ENCODE measurements at places on chromosomes 2 and 18.

DNA sequence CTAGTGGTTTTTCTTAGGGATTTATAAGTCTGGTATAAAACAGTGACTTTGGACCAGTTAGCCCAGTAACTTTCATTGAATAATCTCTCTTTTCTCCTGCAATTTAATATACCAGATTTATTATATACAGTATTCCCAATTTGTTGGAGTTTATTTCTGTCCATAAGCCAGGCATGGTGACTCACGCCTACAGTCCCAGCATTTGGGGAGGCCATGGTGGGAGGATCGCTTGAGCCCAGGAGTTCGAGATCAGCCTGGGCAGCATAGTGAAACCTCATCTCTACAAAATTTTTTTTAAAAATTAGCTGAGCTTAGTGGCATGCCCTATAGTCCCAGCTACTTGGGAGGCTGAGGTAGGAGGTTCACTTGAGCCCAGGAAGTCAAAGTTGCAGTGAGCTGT, 26.7 kb downstream of the CNNM4 start:
- DNase-seq: no peak

- DNase-seq: no peak
Measured at GRCh38 chr2:168964251-168964807, 63.2 kb downstream of the G6PC2 start.

GRCh38 chr18:57910817-57911216, 107.7 kb upstream of the ATP8B1 start:
- DNase-seq: no peak

GRCh38 chr18:22347606-22348511, 69.9 kb downstream of the CTAGE1 start:
- DNase-seq: no peak

DNA sequence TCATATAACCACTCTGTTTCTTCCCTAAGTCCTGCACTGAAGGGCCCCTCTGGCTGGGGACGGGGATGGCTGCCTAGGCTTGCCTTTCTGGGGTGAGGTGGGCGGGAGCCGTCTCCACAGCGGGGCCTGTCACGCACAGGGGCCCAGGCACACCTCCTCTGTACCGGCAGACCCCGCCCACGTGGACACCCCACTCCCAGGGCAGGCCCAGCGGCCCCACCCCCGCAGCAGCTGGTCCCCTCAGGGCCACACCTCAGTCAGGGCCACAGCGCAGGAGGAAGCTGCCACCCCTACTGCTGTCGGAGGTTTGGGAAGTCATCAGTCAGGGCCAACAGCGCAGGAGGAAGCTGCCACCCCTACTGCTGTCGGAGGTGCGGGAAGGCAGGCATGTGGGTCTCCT, 257.6 kb upstream of the RAB6C start:
- DNase-seq: no peak

DNA sequence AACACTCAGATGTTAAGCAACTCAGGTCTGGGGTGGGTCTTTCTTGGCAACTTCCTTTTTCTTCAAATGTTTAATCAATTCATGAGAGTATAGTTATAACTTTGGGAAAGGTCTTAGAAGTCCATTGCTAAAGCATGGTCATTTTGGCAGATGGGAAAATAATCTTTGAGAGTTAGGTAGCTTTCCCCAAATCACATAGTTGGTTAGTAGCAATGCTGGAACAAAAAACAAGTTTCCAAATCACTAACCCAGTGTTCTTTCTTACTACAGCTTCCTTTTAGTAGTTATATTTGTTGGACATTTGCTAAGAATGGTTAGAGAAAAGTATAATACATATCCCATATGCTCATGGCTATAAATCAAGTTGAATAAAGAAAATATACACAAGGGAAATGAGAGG, 185.2 kb upstream of the SLC14A2 start:
- no peak for DNase-seq

GRCh38 chr2:165573534-165574461, 104.3 kb downstream of the CSRNP3 start:
- DNase-seq: no peak

DNA sequence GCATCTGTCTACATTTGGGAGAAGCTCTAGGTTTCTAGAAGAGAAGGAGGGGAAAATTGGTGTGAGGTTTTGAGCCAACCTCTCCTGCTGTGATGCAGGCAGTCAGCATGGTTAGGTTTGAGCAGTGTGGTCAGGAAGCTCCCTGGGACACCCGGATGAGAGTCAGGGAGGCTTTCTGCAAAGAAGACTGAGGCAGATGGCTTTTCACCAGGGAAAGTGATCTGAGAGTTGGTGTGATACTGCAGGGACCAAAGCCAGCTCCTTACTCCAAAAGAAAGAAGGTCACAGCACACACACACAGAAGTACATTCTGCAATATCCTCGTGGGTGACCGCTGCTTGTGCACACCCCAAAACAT, 75.8 kb upstream of the BCL11A start:
- no peak for DNase-seq

GRCh38 chr2:44679584-44679983, 261.9 kb upstream of the SIX3 start:
- DNase-seq: no peak

GRCh38 chr2:159921752-159922404, 123.9 kb upstream of the CD302 start:
- peak; percentile 57 for DNase-seq

- no peak for DNase-seq
Measured at GRCh38 chr2:235988271-235989015, 179.7 kb downstream of the GBX2 start.

GRCh38 chr18:68448736-68449135, 266.2 kb downstream of the TMX3 start:
- no peak for DNase-seq

DNA sequence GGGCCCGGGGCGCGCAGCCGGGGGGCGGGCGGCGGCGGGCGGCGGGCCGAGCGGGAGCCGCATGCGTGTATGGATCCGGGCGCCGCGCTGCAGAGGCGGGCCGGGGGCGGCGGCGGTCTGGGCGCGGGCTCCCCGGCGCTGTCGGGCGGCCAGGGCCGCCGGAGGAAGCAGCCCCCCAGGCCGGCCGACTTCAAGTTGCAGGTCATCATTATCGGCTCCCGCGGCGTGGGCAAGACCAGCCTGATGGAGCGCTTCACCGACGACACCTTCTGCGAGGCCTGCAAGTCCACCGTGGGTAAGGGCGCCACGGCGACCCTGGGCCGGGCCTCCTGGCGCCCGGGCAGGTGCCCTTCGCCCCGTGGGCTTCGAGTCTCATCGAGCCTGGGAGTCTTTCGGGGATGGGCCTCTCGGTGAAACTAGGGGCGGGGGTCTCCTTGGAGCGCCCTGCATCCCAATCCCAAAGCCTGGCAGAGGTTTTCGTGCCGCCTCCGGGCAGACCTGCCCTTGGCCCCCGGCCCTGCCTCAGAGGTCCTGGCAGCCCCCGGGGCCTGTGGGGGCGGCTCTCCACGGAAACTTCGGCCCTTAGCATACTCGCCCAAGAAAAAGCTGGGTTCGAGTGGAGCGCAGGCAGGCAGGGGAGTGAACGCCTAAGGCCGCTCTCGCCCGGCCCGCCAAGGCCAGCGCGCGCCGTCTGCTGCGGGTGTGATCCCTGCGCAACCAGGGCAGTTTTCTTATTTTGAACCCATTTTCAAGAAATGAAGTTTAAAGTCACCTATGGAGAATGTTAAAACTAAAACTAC, 622 bp downstream of the RAB12 start:
- peak; percentile 14 for DNase-seq

DNA sequence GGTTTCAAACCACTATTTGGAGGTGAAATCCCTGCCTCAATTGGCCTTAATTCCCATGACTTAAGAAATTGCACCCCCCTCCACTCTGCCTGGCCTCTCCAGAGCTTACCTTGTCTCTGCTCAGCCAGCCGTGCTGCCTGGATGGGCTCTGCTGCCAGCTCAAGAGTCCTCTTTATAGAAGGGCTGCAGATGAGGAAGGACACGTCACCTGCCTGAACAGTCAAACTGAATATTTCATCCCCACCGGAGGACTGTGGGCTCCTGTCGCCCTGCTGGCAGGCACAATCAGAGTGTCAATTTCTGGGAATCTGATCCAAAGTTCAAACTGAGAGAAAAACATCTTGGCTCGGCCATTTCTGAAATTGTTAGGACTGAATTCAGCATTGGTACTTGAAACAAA, at the start of gene OTOS:
Gene OTOS (minus strand): TSS at position 148 of the 400 bp plus-strand sequence. CDS start 332 bp downstream, outside the sequence.
- no peak for DNase-seq

DNA sequence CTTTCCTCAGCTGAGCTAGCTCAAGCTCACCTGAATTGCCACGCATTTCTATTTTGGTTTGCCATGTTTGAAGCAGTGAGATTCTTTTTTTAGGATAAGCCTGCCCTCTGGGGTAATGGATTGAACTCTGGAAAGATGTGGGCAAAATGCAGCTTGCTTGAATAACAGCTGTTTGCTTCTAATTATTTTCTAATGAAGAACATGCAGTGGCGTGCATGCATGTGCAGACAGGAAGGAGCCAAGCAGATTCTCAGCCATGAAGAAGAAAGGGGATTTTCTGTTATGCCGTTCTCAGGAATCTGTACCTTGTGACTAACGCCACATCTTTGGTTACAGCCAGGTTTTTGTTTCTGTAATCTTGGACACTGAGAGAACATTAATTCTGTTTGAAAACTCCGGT, 171.2 kb downstream of the ANTXR1 start:
- DNase-seq: no peak

GRCh38 chr2:168851674-168852320, 38.4 kb downstream of the SPC25 start:
- no peak for DNase-seq

GRCh38 chr18:12934454-12935071, 13.2 kb upstream of the SEH1L start:
- peak; percentile 72 for DNase-seq

DNA sequence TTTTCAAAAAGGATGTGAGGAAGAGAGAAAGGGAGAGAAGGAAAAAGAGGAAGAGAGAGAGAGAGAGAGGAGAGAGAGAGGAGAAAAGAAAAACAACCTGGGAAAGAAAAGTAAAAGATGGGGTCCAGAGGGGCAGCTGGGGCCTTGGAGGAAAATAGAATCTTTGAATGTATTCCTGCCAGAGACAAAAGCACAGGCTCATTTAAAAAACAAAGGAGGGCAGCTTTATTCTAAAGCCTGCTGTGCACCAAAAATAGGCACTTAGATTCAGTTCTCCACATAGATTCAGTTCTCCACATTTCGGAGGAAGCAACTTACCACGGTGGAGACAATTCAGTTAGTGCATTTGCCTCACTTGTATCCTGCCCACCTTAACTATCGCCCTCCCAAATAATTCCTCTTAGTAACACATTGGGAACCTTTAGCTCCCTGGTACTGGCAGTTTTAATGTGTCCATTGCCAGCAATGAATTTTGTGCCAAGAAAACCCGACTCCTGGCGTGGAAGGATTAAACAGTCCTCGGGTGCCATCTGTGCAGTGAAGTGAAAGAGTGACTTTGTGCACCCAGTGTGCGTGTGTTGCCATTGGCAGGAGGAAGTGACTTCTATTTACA, 71.3 kb downstream of the DPP4 start:
- DNase-seq: no peak

DNA sequence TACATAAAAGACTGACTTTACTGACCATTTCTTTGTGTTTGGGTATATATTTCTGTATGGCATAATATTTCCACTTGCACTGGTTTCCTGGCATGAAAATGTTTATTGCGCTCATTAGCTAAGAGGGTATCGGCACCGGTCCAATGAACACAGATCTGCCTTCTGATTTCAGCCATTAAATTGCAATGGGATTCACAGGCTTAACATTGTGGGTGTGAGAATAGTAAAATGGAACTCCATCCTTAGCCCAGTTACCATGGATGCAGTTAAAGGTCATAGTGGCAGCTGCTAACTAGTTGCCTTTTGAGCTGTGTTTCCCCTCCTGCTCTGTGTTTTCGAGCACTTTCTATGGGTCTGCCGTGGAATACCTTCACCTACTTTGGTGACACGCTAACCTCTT, 352.6 kb upstream of the POU3F3 start:
- DNase-seq: no peak

DNA sequence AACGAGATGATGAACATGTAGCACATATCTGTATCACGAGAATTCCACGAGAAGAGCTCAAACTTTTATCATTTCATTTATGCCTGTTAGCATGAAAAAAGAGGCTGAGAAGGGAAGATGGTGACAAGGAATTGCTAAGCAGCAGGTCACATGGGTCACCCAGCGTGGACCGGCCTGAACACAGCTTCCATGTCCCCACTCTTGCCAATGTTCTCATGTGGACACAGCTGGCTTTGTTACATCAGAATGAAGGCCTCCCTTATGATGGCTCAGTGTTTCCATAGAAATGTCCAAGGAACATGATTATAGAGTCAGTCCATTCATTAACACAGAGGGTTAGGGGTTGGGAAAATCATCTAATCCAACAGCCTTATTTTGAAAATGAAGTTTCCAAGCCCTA, 215.4 kb downstream of the CMPK2 start:
- DNase-seq: no peak

DNA sequence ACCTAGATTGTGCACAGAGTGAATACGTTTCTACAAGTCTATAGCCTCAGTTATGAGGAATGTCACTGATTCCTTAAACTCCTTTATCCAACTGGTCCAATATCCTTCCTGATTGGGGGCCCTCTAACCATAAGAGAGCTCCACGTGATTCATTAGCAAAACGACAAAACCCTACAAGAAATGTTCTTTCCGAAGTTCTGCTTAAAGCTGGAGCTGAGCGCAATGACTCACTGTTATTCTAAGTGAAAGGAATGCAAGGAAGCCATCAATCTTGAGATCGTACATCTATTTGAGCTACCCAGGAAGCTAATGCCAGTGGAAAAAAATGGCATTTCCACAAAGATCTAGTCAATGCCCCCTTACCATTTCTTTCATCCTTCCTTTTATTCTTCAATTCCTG, 354.9 kb upstream of the CDH20 start:
- no peak for DNase-seq

GRCh38 chr2:125581557-125581956, 1074.4 kb upstream of the GYPC start:
- DNase-seq: no peak

- no peak for DNase-seq
Measured at GRCh38 chr18:3910512-3910911, 460.5 kb downstream of the TGIF1 start.

DNA sequence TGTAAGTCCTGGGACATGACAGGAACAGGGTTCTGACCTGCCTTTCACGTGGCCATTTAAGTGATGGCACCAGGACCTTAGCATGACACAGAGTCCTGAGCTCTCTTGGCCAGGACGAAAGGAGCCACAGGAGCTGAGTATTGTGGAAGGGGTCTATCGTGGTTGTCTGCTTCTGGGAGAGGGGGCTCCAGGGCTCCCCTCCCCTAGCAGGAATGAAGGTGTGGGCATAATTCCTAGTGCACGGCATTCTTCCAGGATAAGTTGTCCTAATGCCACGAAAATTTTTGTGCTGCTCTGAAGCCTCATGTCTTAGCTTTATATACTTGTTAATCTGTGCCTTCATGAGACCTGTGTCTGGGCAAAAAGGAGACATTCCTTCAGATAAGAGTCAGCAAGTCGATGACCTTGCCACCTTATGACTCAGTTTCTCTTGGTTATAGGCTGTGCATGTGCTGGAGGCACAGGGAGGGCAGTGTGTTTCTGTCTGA, 17.1 kb downstream of the GATA6 start:
- no peak for DNase-seq

- no peak for DNase-seq
Measured at GRCh38 chr2:205948496-205948837, 137.5 kb downstream of the INO80D start.

- no peak for DNase-seq
Measured at GRCh38 chr18:36378205-36378604, 80.7 kb downstream of the FHOD3 start.

Data from naive thymus-derived CD4-positive, alpha-beta T cell (primary cell).